ENCODE measurements at places on chromosomes 16 and 17.

DNA sequence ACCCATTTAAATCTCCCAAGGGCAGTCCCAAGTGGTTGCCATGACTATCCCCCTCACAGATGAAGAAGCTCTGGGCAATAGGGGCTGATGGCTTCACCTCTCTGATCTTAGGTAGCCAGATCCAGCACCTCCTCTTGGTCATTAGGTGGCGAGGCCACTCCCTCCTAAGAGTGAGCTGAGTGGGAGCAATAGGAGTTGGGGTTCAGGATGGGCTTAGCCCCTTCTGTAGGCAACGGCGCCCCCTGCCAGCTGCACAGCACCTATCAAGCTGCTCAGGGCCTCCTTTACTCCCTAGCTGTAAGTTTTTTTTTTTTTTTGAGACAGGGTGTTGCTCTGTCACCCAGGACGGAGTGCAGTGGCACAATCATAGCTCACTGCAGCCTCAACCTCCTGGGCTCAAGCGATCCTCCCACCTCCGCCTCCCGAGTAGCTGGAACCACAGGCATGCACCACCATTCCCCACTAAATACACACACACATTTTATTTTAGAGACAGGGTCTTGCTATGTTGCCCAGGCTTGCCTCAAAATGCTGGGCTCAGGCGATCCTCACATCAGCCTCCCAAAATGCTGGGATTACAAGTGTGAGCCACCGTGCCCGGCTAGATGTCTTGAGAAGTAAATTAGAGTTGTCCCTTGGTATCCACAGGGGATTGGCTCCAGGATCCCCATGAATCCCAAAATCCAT is 3.5 kb upstream of the RRAD start:
- DNase-seq = no peak

DNA sequence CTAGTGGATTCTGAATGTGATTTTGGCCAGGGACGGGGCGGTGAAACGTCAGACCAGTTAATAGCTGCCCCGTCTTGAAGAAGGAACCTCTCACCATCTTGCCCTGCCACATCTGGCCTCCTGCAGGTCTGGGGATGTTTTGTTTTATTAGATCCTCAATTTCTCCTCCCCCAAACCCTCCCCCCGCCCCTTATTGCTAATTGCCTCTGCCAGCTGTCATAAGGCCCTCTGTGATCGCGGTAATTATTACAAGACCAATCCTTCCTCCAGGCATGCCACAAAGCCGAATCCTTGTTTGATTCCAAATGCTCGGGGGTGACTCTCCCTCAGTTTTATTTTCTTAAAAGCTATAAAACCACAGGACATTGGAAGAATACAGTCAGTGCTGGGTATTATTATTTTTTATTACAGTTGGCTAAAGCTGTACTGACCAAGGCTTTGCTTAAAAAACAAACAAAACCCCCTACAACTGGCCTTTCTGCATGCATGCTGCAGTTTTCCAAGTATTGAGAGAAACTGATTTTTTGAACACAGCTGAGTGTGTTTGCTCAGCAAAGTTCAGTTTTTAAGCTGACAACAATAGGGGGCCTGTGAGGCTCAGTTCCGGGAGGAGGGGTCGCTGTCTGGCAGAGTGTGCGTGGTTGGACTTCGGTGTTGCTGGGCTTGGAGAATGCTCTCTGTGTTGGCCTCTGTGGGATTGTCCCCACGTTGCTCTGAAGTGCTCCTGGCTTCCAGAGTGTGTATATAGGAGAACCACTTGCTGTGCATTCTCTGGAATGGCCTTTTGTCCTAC is 1.7 kb downstream of the KSR1 start:
- DNase-seq = no peak

DNA sequence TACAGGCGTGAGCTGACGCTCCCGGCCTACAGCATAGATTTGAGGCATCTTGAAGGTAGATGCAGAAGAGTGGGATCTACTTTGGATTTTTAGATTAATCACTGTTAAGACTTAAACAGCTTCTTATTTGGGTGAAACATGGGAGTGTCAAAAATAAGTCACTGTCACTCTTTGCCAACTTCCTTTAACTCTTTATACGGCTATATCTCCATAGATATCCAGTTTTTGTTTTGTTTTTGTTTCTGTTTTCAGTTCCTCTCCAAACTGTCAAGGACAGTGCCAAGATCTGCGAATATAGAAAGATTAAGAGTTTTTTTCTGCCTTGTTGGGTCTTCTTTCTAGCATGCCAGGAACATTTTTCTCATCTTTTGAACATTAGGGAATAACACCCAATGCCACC is 706.1 kb downstream of the WWOX start:
- no peak for DNase-seq

GRCh38 chr16:76052725-76053124 is 224.5 kb upstream of the CNTNAP4 start:
- no peak for DNase-seq

- no peak for DNase-seq
Measured at GRCh38 chr17:17541640-17542001, 45.4 kb upstream of the RASD1 start.

DNA sequence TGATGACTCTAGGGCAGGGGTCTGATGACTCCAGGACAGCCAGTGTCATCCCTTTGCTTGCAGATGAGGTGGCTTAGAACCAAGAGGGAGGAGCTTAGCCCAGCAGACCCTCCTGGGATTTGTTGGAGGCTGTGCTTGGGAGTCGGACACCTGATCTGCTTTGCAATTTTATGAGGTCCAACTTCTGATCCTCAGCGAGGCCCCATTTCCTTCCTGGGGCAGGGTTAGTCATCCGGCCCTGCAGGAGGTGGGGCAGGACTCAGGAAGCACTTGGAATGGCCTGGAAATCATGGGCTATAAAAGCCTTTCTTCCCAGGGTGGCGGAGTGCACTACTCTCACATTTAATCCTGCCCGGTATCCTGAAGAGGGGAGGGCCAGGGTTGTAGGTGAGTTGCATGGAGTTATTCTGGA is 168.5 kb downstream of the MSI2 start:
- no peak for DNase-seq

DNA sequence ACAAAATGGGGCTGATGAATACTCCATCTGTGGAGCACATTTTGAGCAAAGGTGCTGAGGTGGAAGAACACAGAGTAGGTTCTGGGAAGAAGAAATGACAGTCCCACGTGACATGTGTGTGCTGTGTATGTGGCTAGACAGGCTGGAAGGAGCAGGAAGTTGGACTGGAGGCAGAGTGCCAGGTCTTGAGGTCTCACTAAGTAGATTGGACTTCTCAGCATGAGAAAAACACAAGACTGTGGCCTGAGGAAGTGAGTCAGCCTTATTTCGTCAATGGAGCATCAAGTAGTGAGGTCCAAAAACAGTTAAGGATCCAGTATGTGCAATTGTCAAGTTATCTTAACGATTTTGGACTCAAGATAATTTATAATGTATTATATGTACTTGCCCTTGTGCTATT is 736.5 kb downstream of the KCNJ2 start:
- DNase-seq = no peak

DNA sequence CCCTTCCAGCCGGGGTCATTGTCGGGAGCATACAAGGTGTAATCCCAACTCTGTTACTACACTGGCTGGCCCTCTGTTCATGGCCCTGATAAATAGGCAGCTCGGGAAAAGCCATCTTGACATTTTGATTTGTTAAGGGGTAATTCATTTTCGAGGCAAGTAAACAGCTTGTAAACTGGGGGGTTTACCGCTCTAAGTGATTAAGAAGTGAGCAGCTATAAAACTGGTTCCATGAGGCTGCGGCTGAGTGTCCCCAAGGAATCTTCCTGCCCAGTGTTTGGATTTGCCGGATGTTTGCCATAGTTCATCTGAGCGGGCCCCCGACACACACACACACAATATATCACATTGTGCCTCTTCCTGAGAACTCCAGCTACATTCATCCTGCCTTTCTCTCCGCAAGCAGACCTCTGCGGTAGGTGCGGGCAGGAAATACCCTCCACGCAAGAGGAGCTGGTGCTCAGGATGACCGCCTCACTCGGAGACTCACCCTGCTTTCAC is 92.2 kb downstream of the SOCS1 start:
- no peak for DNase-seq

- DNase-seq = no peak
Measured at GRCh38 chr16:85379041-85380001, 233.8 kb upstream of the GSE1 start.

GRCh38 chr16:85391769-85392583 is 221.1 kb upstream of the GSE1 start:
- DNase-seq = no peak

Data from NCI-H446 (cell line).